Activated gamma-delta T cell treated with Interleukin-2 at 50 U/mL for 16 hours (primary cell): ENCODE measurements at places on chromosomes 4 and X.

GRCh38 chrX:4764888-4765287, 1051.4 kb upstream of the PRKX start:
- no peak for DNase-seq

GRCh38 chrX:19855700-19856381, 31.6 kb downstream of the SH3KBP1 start:
- DNase-seq = no peak

DNA sequence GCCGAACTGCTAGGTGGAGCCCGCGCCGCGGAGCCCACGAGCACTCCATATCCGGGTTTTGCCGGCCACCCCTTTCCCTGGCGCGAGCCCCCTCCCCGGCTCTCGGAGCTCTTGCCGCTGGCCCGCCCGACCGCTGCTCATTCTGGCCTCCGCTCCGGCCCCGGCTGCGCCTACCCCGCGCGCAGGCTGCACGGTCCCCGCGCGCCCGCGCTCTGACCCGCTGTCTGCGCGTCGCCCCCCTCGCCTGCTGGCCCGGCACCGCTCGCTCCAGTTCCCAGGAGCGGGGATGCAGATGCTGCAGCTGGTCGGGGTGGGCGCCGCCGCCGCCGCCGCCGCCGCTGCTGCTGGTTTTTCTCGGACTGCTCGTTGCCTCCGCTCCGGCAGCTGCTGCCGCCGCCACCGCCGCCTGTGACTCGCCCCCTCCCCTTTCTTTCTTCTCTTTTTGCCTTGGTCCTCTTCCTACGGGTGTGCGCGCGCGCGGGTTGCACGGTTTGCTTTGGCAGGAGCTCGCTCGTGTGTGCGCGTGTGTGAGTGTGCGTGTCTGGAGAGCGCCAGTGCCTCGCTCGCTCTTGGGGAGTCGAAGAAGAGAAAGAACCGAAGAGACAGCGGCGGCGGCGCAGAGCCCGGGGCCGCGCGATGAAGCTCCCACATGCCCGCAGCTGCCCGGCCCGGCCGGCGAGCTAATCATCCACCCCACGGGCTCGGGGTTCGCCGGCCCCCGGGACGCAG, at the start of gene ADGRL3:
Gene ADGRL3, plus strand, starts transcription at position 140 of the 729 bp plus-strand sequence.
- no peak for DNase-seq

DNA sequence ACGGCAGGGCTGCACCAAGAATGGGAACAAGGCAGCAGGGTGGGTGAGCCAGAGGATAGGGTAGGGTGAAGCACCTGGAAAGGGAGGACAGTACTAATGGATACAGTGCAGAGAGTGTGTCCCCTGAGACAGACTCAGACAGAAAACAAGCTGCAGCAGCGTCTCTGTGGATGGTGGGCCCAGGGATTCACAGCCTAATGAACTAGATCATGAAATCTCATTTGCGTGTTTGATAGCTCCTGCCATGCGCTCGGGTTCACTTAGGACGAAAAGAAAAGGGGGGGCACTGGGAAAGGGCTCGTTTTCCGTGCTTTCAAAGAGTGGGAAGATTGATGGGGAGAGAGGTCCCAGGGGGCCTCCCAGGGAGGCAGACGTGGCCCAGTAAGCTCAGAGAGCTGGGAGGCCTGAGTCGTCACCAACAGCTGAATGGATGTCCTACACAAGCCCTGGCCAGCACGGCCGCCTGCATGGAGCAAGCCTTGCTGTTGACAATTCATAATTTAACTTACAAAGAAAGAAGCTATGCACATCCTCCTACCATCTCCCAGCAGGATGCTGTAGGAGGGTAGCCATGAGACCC, 446.9 kb downstream of the BCOR start:
- no peak for DNase-seq

DNA sequence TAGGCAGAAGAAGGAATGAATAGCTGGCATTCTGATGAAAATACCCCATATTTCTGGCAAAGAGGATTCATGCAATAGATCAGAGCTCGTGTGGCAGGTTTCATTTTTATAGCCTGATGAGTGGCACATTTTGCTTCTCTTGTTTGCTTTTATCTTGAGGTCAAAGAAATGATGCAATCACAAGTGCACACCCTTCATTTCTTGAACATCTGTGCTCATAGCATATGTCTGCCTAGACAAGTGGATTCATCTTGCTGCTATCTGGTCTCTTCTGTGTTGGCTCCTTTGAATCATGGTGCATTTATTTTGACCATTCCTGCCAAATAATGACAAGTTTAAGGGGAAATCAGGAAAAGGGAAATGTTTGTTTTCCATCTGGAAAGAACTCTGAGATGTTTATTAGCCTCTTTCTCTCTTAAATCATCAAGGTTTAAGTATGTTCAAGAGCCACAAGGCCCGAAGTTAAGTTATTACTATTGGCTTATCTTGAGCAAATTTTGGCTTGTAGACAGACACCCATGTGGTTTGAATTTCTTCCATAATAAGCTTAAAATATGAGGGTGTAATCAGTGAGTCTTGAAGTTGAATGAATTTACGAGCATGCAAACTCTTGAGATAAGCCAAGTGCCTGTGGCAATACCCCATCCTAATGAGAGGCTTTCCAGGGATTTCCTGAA, 59.3 kb upstream of the HS3ST1 start:
- DNase-seq = no peak

GRCh38 chrX:30533266-30533665, 44.3 kb downstream of the TASL start:
- DNase-seq = no peak
